ENCODE measurements at places on chromosomes 7 and 10.
A peak's percentile ranks its signal among the peaks of the same experiment; 100 is the strongest.

DNA sequence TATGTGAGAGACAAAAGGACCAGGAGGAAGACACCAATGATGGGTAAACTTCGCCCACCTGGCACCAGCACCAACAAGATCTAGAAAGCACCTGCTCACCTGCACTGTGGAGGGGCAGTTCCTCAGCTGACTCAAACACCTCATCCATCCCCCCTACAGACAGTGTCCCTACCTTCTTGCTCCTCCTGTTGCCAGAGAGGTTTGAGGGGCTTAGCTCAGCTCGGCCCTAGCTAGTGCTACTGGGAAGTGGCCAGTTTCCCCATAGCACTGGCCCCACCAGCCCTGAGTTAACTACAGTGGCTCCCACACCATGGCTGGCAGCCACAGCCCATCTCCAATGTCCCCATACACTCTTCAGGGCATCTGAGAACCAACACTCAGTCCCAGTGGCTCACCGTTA is 70.8 kb downstream of the GRID1 start:
- DNase-seq: peak; percentile 5

- DNase-seq: no peak
These were observed 47.3 kb upstream of the OIT3 start for GRCh38 chr10:72846238-72846637.

DNA sequence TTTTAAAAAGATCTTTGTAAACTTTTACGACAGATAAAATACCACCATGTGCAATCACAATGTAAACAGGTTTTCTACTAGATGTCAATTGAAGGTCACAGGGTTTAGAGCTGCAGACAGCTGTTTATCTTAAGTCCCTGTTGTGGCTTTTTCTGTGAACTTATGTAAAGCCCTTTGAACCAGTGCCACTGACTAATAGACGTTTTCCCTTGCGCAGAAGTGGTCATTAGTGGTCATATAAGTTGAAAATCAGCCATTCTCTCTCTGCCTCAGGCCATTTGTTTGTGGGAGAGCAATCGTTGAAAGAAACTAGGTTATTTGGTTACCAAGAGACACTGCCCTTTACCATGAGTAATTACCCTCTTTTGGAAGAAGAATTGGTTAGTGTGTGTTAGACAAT is 23.9 kb downstream of the CACNB2 start:
- no peak for DNase-seq

DNA sequence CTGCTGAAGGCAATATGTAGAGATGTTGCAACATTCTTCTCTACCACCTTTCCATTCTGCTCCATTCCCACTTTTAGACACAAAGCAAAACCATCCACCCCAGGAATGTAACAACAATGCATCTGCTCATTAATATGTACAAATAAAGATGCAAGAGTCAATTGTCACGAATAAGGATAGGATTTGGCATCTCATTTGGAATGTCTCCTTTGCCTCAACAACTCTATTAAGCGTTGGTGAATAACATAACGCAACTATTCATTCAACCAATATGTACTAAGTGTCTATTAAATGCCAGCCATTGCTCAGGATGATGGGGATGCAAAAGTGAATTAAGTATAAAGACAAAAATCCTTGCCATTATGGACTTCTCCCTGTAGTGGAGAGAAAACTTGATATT is 152.1 kb downstream of the JAZF1 start:
- no peak for DNase-seq

Data from testis (tissue), 5 donors.